RPMI8226 (cell line): ENCODE measurements at places on chromosomes 6 and 20.

GRCh38 chr6:50076431-50076830 lies 26.7 kb upstream of the DEFB112 start:
- no peak for DNase-seq

- peak; percentile 96 for DNase-seq
These were observed 37.5 kb upstream of the MRPS18A start for GRCh38 chr6:43724914-43725642.

GRCh38 chr6:72721346-72721745 lies 99.5 kb downstream of the KCNQ5 start:
- no peak for DNase-seq

DNA sequence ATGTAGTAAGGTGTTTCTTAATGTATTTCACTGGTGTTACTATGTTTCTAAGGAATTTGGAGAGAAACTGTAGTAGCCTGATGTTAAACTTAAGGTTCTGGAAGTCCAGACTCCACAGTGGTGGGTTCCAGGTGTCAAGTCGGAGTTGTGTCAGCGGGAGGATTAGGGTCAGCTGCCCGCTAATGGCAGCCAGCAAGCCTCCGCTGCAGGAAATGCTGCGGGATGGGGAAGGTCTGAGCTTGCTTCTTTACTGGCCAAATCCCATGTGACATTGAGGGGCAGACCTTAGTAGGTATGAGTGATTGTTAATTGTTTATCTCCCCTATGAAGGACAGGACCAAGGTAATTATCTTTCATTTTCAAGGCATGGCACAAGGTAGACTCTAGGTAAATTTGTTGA lies 3.7 kb upstream of the ARID1B start:
- no peak for DNase-seq

- DNase-seq = no peak
These were observed 22.4 kb upstream of the FKBP1C start for GRCh38 chr6:63188828-63189227.

GRCh38 chr20:58752565-58752964 lies 60.0 kb downstream of the NPEPL1 start:
- DNase-seq = no peak

- DNase-seq = no peak
These were observed 451.2 kb downstream of the TFAP2B start for GRCh38 chr6:51269876-51270275.

DNA sequence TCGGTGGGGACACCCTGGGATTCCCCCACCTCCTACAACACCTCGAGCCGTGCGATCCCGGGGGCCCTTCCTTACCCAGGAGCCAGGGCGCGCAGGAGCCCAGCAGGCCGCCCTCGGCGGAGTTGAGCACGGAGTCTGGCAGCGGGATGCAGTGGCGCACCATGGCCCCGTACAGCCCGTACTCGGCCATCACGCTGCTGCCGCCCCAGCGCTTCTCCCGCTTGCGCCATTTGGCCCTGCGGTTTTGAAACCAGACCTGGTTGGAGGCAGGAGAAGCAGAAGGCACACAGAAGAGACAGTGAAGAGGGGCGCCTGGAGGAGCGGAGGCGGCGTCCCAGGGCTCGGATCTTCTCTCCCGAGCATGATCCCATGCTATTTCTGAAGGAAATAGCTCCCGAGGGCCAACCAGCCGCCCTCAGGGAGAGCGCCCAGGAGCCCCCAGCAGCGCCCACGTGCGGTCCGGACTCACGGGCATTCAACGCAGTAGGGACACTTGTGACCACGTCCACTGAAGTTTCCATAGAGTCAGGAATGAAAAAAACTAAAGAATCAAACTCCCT lies 4.3 kb downstream of the VSX1 start:
- peak; percentile 47 for DNase-seq

DNA sequence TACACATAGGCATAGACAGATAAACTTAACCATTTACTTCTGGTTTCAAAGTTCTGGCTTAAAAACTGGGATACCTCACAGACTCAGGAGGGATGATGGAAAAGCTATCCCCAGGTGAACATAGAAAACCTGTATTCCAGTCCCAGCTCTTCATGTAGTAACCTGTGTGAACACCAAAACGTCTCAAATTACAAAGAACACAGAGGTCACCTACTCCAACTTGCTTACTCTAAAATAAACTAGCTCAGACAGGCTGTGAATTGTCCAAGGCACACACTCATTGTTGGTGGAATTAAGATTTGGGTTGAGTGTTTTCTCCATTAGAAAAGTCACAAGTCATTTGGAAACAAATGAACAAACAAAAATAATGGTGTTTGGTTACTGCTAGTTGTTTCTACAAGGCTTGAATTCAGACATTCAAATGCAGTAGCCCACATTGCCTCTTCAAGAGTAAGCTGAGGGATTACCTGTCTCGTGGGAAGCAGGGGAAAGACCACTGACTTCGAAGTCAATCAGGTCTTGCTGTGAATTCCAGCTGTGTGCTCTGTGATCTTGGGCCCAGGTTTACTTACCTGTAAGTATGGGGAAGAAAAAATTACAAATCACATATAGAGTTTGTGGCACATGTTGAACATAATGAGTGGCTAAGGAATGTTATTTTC lies 48.2 kb upstream of the LRRC1 start:
- DNase-seq = no peak

GRCh38 chr6:33704215-33705066 lies 7.1 kb downstream of the UQCC2 start:
- no peak for DNase-seq

GRCh38 chr6:24107294-24107693 lies 18.7 kb upstream of the NRSN1 start:
- DNase-seq = no peak

- DNase-seq = no peak
These were observed 305.4 kb downstream of the TAF4 start for GRCh38 chr20:61760321-61760720.

DNA sequence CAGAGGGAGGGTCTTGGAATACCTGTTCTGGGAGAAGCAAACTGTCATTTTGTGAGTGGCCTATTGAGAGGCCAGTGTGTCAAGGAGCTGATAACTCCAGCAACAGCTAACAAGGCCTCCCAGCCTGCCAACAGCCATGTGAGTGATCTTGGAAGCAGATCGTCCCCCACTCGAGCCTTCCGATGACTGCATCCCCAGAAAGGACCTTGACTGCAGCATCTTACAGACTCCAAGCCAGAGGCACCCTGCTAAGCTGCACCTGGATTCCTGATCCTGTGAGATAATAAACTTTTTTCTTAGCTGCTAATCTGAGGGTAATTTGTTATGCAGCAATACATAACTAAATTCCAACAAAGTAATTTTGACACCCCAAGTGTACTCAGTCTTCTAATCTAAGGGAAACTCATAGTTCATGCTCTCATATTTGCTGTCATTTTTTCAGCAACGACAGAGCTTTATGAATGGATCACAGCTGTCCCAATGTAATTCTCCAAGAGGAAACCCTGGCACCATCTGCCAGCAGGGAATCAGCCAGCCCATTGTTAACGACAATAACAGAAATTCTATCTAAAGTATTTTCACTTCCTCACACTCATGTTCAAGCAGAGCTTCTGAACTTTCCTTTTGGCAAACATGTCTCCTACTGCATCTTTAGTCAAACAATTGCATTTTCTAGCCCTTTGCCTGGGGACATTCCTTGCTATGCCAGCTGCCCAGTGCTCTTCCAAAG lies 470.2 kb upstream of the BTBD3 start:
- DNase-seq = no peak

DNA sequence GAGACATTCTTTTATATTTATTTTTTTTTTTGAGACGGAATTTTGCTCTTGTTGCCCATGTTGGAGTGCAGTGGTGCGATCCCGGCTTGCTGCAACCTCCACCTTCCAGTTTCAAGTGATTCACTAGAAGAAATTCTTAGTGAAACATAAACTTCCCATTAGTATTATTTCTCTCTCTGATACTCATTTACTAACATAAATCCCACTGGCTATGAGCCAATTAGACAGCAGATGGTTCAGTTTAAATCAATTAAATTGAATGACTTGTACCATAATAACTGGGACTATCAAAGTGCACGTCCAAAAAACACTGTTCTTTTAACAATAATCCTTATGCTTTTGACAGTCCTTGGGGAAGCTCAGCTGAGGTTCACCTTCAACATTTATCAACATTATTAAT lies 111.2 kb upstream of the PTCHD4 start:
- DNase-seq = no peak

- DNase-seq = no peak
These were observed 236.1 kb downstream of the BMP2 start for GRCh38 chr20:7003598-7003997.

DNA sequence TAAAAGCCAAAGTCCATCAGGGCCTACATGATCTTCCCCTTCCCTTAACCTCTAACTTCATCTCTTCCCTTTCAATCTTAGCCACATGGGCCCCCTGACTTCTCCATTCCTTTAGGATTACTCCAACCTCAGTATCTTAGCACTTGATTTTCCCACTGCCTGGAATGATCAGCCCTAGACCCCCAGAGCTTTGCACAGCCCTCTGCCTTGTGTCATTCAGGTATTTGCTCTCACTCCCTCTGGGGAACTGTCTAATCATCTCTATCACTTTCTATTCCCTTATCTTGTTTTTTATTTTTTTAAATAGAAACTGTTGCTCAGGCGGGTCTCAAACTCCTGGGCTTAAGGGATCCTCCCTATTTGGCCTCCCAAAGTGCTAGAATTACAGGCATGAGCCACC lies 13.3 kb upstream of the ZNFX1 start:
- DNase-seq = no peak

DNA sequence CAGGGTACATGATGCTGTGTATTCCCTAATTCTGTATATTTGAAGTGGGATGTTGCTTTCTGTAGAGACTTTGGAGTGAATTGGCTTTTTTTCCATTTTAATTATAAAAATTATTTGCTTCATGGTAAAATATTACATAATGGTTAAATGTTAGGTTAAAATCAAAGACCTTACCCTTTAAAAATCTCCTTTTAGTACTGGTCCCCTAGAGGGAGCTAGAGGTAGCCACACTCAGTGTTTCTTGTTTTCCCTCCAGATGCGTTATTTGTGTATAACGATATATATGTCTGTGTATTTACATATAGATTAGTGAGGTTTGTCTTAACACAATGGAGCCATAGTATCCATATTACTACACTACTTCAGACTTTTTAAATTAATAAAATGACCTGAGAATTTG lies 146.7 kb downstream of the PLCB4 start:
- no peak for DNase-seq

DNA sequence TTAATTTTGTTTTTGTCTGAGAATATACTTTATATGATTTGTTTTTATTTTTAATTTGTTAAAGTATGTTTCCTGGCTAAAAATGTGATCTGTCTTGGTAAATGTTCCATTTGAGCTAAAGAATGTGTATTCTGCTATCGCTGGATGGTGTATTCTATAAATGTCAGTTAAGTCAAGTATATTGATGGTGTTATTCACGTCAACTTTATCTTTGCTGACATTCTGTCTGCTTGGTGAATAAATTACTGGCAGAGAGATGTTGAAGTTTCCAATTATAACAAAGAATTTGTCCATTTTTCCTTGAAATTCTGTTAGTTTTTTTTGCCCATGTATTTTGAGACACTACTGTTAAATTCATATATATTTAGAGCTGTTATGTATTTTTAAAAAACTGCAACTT lies 1131.8 kb upstream of the GJE1 start:
- DNase-seq = no peak

GRCh38 chr6:107488875-107489635 lies 862 bp upstream of the SOBP start:
- no peak for DNase-seq

GRCh38 chr6:105397987-105398386 lies 4.9 kb downstream of the PREP start:
- no peak for DNase-seq

DNA sequence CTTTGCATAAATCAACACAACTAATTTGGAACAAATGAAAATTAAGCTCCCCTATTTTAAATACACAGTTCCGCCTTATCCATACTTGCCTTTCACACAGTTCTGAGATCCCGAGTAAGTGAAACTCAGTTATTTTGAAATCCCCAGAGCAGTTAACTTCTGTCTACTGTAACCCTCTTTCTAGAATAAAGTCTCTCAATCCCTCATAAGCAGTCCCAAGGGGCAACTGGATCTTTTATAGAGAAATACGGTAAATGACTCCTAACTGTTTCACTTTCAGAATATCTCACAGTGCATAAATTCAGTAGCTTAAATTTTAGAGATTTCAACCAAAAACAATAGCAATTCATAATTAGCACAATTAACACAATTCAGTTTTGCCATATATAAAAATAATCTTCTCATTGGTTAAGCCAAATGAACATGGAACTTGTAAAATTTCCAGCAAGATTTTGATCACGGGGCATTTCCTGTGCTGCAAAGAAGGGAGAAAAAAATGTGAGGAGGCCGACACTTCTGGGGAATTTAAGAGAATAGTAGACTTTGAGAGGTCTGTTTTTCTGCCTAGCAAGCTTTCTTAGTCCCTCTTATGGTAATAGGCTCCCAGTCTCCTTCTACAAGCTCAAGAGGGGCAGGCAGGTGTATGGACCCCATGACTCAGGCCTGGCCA lies 78.3 kb downstream of the KIF6 start:
- no peak for DNase-seq

DNA sequence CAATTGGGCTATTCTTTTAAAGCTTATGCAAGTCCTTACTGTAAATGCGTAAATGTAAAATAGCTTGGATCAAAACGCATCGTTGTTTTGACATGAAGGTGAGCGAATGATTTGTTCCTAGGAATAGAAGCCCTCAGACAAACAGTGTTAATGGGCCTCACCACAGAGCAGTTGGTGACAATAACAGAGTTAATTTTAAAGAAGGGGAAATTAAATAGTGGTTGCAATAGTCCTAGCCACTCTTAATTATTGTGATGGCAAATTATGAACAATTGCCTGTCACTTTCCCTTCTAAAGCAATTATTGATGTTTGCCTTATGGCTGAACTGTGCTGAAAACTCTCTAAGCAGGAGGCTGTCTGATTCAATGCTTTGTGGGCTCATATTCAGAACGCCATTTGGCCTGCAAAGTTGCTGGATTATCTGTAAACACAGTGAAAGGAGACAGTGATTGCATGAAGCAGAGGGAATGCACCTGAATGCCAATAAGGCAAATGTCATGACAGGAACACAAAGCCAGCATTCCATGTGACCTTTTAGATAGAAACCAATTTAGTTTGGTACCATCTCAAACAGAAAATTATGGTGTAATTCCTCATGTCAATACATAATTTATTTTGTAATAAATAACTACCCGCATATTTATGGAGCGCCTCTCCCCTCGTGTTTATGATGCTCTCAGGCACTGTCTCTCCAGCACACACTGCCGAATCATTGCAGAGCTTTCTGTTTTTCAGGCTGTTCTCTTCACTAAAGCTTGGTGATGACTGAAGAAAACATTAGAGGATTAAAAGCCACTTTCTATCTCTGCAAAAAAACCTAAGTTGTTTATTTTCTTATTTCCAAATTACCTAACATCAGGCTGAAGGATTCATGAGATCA lies 387.5 kb downstream of the HACE1 start:
- no peak for DNase-seq

- DNase-seq = no peak
These were observed 4.0 kb downstream of the DSP start for GRCh38 chr6:7545316-7546019.

DNA sequence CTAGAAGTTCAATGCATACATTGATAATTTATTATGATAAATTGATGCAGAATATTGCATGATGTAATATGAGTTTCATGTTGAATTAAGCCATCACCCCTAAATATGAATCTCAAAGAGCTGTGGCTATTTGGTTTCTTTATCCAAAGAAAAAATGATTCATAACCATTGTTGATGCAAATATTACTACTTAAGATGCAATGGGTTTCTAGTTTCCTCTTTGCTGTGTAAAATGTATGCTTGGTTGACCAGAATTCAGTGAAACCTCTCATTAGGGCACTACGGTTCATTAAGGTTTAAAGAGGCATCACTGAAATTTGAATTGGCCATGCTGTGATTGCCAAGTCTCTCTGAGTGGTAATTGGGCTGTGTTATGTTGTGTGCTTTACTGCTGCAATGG lies 492.5 kb upstream of the FLRT3 start:
- DNase-seq = no peak
